ENCODE measurements at places on chromosomes 5 and 9. TPM values are rescaled to one million over a fixed set of nuclear protein-coding genes. Genes with fewer than 3 reads are reported as not detected.

The SPINK7 gene
- total RNA-seq, result not detected

The HAVCR2 gene
- 5.2 TPM for total RNA-seq

The GLDC gene
- 117 TPM for total RNA-seq

The RNF224 gene
- not detected for total RNA-seq

The KIF4B gene
- total RNA-seq, result 0.05 TPM

The MEIKIN gene
- not detected for total RNA-seq

The BTNL8 gene
- not detected for total RNA-seq

The CREBRF gene
- 7.6 TPM for total RNA-seq

The NAA35 gene
- 25.7 TPM for total RNA-seq

The CARTPT gene
- not detected for total RNA-seq

The FAM221B gene
- total RNA-seq, result not detected

The NR5A1 gene
- total RNA-seq, result 0.18 TPM

The GRM6 gene
- total RNA-seq, result not detected

The HACD4 gene
- 5.8 TPM for total RNA-seq

The OR13C9 gene
- total RNA-seq, result not detected

The AGGF1 gene
- total RNA-seq, result 21.1 TPM

The PIP5K1B gene
- total RNA-seq, result 14.5 TPM

The NRARP gene
- total RNA-seq, result 9.2 TPM

The CER1 gene
- not detected for total RNA-seq

The SPINK4 gene
- total RNA-seq, result not detected

The CCL27 gene
- total RNA-seq, result not detected

The DAPK1 gene
- 94.7 TPM for total RNA-seq

The STPG3 gene
- total RNA-seq, result not detected

The C9orf152 gene
- total RNA-seq, result not detected

The TEX48 gene
- total RNA-seq, result not detected

The UCK1 gene
- total RNA-seq, result 20.6 TPM

The TRPM3 gene
- total RNA-seq, result not detected

The NAIP gene
- 3.5 TPM for total RNA-seq

The ZNF454 gene
- total RNA-seq, result not detected

The IRX4 gene
- not detected for total RNA-seq

The NR6A1 gene
- total RNA-seq, result 8.7 TPM
